PC-9 (cell line): ENCODE measurements at places on chromosomes 5 and 9. TPM values are rescaled to one million over a fixed set of nuclear protein-coding genes. Genes with fewer than 3 reads are reported as not detected.

- peaks cover 26% of the 10 kb centered on the region; the same call in 1 of the 2 replicates for H3K27me3 ChIP-seq
- H3K4me1 ChIP-seq: no peaks in the 10 kb centered on the region
- H3K36me3 ChIP-seq: no peaks in the 10 kb centered on the region
- H3K4me3 ChIP-seq: no peak overlapping the region
- DNase-seq: no peak
Measured at GRCh38 chr9:117416856-117417255, 2.0 kb upstream of the ASTN2 start.

- peak overlapping the region; percentile 98 for H3K27ac ChIP-seq
- no peak for DNase-seq
- no peak overlapping the region for H3K4me3 ChIP-seq
- H3K4me1 ChIP-seq: peaks cover 44% of the 10 kb centered on the region
Measured at GRCh38 chr9:90330231-90330630, 312.4 kb downstream of the DIRAS2 start.

DNA sequence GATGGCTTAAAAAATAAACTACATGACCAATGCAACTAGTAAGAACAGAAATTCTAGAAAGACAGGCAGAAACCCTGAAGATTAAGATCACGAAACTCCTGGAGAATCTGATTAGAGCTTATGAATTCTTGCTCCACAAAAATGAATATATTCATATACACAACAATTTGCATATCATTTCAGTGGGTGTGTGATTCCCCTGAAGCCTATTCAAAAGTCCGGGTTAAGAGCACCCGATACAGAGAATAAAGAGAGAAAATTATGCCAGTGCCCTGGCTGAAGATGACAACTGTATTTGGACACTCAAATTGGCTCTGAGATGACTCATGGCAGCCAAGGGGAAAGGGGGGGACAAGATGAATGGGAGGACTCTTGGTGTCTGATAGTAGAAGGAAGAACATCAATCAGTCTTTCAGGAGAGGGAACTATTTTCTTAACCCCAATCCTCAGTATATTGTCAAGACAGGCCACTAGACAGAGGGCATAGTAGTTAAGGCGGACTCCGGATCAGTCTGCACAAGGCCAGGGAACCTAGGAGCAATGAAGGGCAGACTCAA, 6.0 kb downstream of the TMOD1 start:
- peaks cover 20% of the 10 kb centered on the region for H3K4me1 ChIP-seq
- DNase-seq: no peak
- peaks cover 6% of the 10 kb centered on the region; the same call in 1 of the 2 replicates for H3K36me3 ChIP-seq
- H3K27me3 ChIP-seq: no peaks in the 10 kb centered on the region

- H3K27ac ChIP-seq: no peak overlapping the region
- no peak overlapping the region for H3K4me3 ChIP-seq
- DNase-seq: no peak
- H3K36me3 ChIP-seq: peaks cover 38% of the 10 kb centered on the region
- peaks cover 15% of the 10 kb centered on the region for H3K4me1 ChIP-seq
Measured at GRCh38 chr9:21830589-21830988, 28.2 kb downstream of the MTAP start.

DNA sequence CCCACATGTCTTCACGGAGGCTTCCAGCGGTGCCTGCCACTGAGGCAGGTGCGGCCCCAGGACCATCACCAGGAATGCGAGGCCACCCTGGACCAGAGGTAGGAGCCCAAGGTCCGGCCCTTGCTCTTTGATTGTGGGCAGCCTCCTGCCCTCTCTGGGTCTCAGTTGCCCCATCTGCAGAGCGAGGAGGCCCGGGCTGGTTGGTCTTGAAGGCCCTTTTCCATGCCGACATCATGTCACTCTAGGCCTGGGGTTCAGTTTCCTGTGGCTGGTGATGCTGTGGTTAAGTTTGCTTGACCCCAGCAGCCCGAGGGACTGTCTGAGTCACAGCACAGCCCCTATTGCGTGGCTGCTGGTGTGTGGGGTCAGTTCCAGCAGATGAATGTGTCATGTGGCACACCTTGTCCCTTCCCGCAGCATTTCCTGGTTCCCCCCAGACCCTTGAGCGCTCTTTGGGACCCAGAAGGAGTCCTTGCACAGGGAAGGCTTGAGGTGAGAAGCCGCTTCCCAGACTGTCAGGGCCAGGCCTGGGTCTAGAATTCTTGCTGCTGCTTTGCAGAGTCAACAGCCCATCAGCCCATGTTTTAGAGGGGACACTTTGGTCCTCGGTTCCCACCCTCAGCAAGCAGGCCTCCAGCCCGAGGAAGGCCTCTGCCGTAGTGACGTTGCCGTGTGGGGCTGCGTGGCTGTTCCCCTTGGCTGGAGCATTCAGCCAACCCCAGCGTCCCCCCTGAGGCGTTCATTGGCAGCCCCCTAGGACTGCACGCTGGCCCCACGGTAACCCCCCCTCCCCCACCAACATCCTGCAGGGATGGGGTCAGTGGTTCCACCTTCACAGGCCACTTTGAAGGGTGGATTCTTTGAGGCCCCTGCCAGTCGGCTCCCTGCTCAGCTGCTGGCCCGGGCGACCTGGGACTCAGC, 31.0 kb upstream of the HMCN2 start:
- H3K27ac ChIP-seq: no peak overlapping the region
- H3K36me3 ChIP-seq: no peaks in the 10 kb centered on the region
- no peaks in the 10 kb centered on the region for H3K4me1 ChIP-seq

DNA sequence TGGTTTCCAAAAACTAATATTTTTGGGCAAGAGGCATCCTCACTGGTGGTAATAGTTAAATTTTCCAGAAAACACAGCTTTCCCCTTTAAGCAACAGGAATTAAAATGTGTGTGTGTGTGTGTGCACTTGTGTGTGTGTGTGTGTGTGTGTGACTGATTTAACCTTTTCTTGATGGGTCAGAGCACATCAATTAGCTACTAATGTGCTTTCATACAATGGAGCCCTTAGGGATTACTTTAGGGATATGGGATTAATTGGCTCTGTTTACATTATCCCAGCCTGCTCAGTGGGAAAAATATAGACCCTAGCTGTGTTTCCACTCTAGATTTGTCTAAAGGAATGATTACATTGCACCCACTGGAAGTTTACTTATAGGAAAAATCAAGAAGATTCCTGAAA, 6.5 kb downstream of the PLCXD3 start:
- no peaks in the 10 kb centered on the region for H3K27me3 ChIP-seq
- DNase-seq: no peak
- H3K36me3 ChIP-seq: no peaks in the 10 kb centered on the region
- H3K27ac ChIP-seq: no peak overlapping the region

DNA sequence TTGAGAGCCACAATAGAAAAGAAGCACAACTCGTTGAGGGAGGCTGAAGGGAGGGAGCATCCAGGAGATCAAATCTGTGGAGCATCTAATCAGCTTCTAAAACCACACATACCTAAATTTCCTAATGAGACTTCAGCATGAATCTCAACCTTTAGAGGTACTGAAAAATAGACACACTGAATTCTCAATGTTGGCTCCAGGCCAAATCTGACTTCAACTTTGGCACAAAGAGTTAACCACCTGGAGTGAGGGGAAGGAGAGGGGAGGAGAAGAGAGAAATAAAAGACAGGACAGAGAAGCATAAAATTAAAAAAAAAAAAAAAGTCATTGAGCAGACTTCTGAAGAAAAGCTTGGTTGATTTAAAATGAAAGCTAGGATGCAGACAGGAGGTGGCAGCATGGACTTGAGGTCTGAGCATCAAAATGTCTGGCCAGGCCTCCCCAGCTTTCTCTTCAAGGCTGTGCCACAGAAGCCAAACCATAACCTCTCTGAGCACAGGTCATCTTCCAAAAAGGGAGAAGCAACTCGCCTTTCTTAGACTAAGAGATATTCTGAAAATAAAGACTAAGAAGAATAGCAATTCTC, 205.6 kb downstream of the DENND1A start:
- H3K4me1 ChIP-seq: no peaks in the 10 kb centered on the region
- H3K27me3 ChIP-seq: no peaks in the 10 kb centered on the region
- H3K4me3 ChIP-seq: no peak overlapping the region
- DNase-seq: no peak
- H3K27ac ChIP-seq: no peak overlapping the region

GRCh38 chr5:57503433-57503832, 20.8 kb upstream of the ACTBL2 start:
- no peak for DNase-seq
- 0 out of 2 replicates have a peak overlapping the region, but pooled peaks have one; percentile 11 for H3K27ac ChIP-seq
- H3K27me3 ChIP-seq: no peaks in the 10 kb centered on the region
- no peaks in the 10 kb centered on the region for H3K36me3 ChIP-seq
- H3K4me3 ChIP-seq: no peak overlapping the region
- peaks cover 16% of the 10 kb centered on the region for H3K4me1 ChIP-seq

GRCh38 chr5:18244309-18244708, 610.0 kb downstream of the TAF11L14 start:
- H3K4me1 ChIP-seq: no peaks in the 10 kb centered on the region
- H3K4me3 ChIP-seq: no peak overlapping the region
- H3K36me3 ChIP-seq: no peaks in the 10 kb centered on the region
- no peak overlapping the region for H3K27ac ChIP-seq
- no peaks in the 10 kb centered on the region for H3K27me3 ChIP-seq

CCL27 gene
- total RNA-seq: 0.44 and 0.98 TPM in 2 replicates
